ENCODE measurements at places on chromosomes 5 and 9.

- DNase-seq = no peak
Measured at GRCh38 chr5:125129151-125129806, 382.8 kb upstream of the ZNF608 start.

DNA sequence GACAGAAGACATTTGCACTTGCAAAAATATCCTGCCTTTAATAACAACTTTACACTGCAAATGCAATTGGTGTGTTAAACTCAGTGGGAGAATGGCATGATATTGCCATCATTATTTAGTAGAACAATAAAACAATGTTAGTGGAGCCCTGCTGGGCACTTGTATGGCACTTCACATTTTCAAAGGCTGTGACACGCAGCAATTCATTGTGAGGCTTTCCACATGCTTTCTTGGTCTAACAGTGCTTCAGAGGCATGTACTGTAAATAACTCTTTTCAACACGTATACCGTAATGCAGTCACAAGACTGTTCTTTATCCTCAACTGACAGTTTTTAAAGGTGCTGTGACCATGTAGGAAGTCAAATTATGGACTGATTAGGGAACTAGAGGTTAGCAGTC is 155.5 kb upstream of the EPB41L4A start:
- no peak for DNase-seq

DNA sequence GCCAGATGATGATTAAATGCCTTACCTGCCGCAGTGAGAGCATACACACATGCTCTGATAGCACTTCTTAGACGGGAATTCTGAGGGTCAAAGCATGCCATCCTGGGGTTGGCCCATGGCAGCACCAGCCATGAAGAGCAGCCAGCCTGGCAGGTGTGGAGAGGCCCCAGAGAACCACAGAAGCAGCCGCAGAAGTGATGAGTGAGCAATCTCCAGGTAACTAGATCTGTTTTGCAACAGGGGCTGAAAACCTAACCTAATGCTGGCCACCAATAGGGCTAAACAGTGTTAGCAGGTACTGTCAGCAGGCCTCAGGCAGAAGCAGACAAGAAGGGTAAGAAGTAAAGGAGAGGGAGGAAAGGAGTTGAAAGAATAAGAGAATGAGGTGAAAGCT is 33.5 kb upstream of the HOMER1 start:
- no peak for DNase-seq

- no peak for DNase-seq
Measured at GRCh38 chr5:115351356-115352195, 55.1 kb upstream of the CCDC112 start.

- DNase-seq = no peak
Measured at GRCh38 chr5:42397267-42397666, 26.0 kb upstream of the GHR start.

DNA sequence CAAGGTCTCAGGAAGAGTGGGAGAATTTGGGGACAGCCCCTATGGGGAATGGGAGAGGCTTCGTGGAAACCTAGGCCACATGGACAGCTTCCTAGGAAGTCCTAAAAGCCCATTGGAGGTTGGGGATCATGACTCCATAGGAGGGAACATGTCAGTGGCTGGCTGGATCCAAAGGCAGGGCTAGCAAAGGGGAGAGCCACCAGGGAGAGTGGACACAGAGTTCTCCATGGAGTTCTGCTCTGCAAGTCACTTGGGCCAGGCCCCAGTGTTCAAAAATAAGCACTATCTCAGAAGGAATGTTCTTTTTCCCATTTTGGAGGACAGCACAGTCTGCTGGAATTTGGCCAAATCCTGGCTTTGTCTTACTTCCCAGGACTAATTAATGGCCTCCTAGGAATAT is 140.6 kb upstream of the RAD23B start:
- DNase-seq = no peak

- no peak for DNase-seq
Measured at GRCh38 chr5:181149355-181149754, 2.0 kb downstream of the OR2V2 start.

GRCh38 chr5:157486221-157486681 is 26.2 kb downstream of the NIPAL4 start:
- no peak for DNase-seq

- no peak for DNase-seq
Measured at GRCh38 chr9:128101690-128102089, 25.8 kb downstream of the PTGES2 start.

DNA sequence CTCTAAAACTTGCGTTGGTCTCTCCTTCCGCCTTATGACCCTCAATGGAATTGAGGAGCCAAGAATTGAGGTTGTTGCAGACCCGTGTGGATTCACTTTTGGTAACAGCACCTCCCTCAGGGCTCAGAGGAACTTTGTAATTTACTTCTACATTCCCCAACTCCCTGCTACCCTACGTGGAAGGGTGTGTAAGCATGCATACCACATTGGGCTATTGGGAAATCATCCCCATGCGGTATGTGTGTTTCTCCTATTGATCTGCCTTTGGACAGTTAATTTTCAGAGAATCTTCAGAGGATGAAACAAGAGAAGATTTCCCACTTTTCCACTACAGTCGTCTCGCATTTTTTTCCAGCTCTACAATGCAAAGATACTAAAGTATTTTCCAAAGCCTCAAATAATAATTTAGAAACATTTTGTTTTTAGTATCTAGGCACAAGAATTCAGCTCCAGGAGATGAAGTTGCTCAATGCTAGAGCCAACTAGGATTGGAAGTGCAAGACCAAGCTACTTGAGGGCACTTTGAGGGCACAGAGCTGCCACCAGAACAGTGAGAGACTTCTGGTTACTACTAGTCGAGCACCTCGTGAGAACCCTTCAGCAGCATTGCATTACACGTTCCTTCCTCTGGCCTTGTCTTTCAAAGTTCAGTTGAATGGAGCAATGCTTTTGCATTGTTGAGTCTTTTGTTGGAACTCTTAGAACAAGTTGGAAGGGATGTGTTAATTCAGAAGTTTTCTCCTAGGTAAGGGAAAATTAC is 3.4 kb downstream of the C1QTNF3 start:
- DNase-seq = no peak

DNA sequence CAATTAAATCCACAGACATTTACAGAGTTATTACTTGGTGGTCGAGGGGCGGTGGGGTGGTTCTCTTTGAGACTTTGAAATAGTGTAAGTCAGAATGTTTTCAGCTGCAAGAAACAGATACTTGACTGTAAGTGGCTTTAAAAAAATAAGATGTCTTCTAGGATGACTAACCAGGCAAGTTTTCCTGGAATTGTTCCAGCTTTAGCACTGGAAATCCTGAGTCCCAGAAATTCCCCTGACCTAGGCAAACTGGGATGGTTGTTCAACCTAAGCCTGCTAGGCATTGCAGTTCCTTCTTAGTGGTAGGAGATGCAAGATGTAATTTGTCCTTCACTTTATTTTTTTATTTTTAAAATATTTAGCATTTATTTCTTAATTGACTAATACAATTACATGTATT is 169.5 kb upstream of the POC5 start:
- no peak for DNase-seq

DNA sequence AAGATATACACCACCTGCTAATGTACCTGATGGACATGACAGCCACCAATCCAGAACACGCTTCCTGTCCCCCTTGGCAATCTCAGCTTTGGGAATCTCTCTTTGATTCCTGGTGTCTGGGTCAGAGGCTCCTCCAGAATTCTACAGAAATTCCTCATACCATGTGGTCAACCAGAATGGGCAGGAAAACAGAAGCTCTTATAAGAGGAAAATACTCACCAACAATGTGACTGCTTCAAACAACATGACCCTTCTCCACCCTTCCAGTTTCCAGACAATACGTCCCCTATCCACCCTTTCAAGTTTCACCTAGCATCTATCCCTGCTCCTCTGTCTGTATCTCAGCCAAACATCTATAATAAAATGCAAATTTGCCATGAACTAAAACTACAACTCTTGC is 247.2 kb downstream of the DENND1A start:
- DNase-seq = no peak

DNA sequence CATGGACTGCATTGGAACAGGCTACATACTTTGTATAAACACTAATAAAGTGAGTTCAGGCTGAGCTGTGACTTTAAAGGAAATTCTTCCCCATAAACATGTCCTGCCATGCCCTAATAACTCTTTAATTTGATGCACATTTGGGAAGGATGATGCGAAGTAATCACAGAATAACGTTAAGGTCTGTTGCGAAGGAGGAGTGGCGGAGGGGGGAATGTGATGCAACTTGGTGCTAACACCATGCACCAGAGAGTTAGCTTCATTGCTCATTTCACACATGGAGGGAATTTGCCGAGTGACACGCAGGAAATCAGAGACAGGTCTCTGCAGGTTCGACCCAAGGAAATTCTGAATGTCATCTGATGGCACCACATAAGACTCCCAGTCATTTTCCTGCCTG is 32.9 kb downstream of the SLIT3 start:
- DNase-seq = no peak

GRCh38 chr9:131417264-131418142 is 23.6 kb downstream of the PRRC2B start:
- no peak for DNase-seq

- no peak for DNase-seq
Measured at GRCh38 chr5:179505636-179506261, 44.6 kb upstream of the RUFY1 start.

DNA sequence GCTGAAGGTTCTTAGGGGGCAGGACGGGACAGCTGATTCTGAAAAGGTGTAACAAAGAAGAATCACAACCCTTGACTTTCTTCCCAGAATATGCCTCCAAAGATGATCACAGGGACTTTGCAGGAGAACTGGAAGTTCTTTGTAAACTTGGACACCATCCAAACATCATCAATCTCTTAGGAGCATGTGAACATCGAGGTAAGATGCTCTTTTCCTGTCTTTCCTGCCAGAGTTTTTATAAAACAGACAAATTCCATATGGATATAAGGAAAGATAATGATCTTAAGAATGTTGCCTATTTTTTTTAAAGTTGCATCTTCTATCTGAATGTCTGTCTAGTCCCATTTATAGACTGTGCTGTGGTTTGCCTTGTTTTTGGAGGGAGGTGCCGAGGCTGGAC is 87.9 kb downstream of the EQTN start:
- DNase-seq = no peak
